Activated CD4-positive, alpha-beta T cell treated with anti-CD3 and anti-CD28 coated beads, Interleukin-2, Interleukin-4, amounts not matched to agents 100 ng/mL and 50 ng/mL, durations not matched to agents 16 hours and 8 hours (primary cell): ENCODE measurements at places on chromosomes 12 and 14.

DNA sequence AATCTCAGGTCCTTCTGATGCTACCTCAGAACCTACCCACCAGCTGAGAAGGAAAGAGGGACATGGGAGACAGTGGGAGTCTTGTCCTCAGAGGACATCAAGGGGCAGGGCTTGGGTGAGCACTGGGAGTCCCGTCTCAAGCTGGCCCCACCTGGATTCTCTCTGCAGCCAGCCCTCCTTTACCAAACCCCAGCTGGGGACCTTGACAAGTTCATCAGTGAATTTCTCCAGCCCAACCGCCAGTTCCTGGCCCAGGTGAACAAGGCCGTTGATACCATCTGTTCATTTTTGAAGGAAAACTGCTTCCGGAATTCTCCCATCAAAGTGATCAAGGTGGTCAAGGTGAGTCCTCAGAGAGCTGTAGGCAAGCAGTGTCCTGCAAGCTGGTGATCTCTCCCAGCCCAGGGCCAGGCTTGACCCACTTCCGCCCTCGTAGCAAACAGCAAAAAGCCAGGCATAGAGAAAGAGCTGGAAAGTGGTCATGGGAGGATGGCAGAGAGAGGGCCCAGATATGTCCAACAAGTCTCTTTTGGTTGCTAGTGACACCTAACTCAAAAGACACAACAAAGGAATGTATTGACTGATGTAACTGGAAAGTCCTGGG is 14.2 kb upstream of the OAS2 start:
- no peak for DNase-seq

GRCh38 chr12:442235-442884 is 17.4 kb upstream of the B4GALNT3 start:
- peak; percentile 38 for DNase-seq

DNA sequence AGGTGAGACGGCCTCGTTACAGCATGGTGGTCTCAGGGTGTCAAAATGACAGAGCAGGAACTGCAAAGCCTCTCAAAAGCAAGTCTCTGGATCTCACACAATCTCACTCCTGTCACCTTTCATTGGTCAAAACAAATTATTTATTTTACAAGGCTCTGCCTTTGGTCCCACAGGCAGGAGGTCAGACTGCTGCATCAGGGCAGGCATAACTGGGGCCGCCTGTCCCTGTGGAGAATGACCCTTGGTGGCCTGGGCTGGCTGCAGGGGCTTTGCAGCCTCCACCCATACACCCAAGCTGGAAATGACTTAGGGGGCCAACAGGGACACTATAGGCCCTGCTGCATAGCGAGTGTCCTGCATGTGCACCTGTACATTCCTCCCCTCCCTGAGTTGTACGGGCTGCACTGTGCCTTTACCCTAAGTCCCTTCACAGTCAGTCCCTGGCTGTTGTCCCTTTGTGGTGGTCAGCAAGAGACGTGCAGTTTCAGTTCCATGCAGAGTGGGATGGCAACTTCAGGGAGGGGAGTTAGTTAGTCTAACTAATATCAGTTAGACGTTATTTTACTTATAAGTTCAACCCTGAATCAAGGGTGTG is 28.1 kb downstream of the PEX5 start:
- DNase-seq = no peak

GRCh38 chr14:94382716-94383596 is 5.4 kb downstream of the SERPINA1 start:
- DNase-seq = no peak

DNA sequence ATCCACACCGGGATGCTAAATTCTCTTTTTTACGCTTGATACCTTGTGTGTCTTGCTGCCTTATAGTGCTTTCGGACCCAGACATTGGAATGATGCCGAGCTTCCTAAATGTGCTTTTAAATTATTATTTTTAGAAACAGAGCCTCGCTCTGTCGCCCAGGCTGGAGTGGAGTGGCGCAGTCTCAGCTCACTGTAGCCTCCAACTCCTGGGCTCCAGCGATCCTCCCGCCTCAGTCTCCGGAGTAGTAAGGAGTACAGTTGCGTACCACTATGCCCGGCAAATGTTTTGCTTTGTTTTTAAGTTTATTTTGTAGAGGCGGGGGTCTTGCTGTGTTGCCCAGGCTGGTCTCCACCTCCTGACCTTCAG is 489 bp upstream of the EML5 start:
- DNase-seq = no peak

GRCh38 chr14:99349721-99350495 is 77.9 kb upstream of the BCL11B start:
- no peak for DNase-seq

DNA sequence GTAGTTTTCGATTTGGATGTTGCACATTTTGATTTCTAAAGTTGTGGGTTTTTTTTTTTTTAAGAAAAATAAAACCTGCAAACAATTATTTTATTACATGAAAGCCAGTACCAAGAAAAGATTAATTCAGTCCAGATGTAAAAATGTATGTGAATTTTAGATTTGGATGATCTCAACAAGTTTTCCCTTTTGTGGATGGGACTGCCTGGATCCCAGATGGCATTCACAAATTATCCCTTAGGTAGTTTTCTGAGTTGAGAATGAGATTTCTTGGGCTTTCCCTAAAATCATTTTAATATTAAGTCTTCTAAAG is 2.8 kb downstream of the FRMD6 start:
- DNase-seq = no peak

- no peak for DNase-seq
These were observed 2.5 kb upstream of the AMIGO2 start for GRCh38 chr12:47082283-47082682.

GRCh38 chr12:13082861-13083260 is 20.6 kb downstream of the GSG1 start:
- DNase-seq = no peak

DNA sequence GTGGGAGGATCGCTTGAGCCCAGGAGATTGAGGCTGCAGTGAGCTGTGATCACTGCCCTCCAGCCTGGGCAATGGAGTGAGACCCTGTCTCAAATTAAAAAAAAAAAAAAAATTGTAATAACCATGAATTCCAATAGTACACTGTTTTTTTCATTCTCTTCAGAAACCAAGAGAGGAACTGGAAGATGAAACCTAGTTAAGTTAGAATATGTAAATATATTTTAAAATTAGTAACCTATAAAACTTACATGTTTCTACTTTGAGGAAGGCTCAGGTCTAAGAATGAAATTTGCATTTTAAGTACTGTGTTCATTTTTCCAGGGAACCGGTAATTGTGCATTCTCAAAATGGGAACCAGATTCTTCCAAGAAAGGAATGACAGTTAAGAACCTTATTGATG is 18.8 kb downstream of the KNTC1 start:
- DNase-seq = no peak

DNA sequence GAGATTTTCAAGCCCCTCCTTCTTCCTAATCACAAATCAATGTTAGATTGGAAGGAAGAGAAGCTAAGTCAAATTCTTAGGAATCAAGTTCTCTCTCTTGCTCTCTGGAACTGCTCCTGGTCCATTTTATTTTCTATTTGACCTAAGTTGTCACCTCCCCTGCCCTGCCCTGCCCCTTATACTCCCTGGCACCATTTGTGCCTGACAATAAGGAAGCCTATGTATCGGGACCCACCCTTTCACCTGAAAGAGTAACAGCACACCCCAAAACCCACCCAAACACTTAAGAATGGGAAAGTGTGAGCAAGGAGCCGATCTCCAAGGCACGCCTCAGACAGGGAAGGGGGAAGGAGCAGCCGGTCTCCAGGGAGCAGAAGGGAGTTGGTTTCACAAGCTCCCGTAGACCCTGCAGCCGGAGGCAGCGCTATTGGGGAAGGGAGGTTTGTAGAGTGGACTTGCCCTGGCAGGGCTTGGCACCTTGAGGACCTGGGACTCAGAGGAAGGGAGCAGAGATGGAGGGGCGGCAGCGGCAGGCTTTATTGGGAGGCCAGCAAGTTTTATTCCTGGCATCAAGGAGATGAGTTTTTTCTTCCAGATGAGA is 1.6 kb downstream of the LRRC74A start:
- no peak for DNase-seq

DNA sequence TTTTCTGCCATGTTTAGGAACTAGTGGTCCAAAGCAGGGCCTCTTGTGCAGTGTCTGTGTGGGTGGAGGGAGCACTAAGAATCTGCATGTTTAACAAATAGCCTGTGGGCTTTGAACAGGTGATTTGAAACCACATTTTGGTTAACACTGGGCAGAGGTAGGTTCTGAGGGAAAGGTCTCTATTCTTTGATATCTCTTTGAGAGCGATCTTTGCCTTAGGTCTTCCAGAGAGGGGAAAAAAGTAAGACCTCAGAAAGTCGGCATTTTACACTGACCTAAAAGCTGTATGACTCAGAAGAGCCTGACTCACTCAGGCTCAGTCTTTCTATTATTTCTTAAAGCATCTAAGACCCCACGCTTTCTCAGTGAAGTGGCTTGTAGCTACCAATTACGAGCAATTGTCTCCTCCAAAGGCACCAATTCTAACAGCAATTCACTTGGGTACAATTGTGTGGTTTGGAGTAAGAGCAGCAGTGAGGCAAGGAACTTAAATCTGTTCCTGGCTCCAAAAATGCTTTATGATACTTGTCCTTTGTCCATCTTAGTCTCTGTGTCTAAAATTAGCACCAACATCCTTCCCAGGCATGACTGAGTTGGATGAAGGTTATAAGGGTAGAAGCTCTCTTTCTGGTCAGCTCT is 8.8 kb downstream of the EIF2B2 start:
- DNase-seq = peak; percentile 17

- DNase-seq = no peak
These were observed 181.5 kb downstream of the CCER1 start for GRCh38 chr12:90773491-90773890.

DNA sequence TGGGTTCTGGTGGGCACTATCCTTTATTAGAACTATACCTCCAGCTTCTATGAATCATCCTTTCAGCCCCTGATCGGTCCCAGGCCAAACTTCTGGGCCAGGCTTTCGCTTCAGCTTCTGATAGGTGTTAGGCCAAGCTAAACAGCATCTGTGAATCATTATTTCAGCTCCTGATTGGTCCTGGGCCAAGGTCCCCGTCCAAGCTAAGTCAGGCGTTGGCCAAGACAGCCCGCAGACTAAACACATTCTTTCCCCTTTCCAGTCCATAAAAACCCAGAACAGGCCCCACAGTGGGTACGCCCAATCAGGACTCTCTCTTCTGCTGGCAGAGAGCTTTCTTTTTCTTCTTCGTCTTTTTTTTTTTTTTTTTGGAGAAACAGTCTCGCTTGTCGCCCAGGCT is 1808.9 kb upstream of the SEL1L start:
- DNase-seq = no peak

DNA sequence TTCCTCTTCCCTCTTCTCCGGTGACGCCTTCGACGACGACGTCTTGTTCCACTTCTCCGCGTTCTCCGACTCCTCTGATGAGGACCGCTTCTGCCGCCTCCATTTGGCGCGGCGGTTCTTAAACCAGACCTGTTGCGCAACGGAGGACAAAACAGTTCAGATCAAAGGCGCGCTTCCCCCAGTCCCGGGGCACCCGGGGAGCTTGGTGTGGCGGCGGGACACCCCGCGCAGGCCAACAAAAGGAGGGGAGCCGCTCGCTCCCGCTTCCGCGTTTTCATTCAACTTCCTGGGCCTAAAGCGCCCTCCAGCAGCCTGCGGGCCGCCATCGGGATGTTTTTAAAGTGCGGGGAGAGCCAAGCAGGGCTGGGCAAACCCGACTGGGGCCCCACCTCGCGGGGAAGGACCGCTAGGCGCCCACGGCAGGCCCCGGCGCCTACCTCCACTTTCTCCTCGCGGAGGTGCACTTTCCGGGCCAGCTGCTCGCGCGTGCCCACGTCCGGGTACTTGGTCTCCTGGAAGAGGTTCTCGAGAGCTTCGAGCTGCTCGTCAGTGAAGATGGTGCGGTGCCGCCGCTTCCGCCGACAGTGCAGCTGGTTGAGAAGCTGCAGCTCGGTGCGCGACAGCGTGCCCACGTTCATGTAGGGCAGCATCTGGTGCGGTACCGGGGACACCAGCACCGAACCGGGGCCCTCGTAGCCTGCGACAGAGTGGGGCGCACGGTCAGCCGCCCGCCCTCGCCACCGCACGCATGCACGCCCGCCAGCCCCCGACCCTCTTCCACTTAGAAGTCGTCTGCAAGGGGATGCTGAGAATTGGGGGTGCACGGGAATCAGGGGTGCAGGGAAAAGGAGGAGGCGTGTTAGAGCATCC is 1.2 kb downstream of the GSC start:
- peak; percentile 24 for DNase-seq

- DNase-seq = no peak
These were observed 24.0 kb downstream of the KITLG start for GRCh38 chr12:88556213-88556774.

- no peak for DNase-seq
These were observed 152.2 kb upstream of the LMNTD1 start for GRCh38 chr12:25705261-25705660.

- no peak for DNase-seq
These were observed 20.1 kb downstream of the DENND5B start for GRCh38 chr12:31570880-31571279.

DNA sequence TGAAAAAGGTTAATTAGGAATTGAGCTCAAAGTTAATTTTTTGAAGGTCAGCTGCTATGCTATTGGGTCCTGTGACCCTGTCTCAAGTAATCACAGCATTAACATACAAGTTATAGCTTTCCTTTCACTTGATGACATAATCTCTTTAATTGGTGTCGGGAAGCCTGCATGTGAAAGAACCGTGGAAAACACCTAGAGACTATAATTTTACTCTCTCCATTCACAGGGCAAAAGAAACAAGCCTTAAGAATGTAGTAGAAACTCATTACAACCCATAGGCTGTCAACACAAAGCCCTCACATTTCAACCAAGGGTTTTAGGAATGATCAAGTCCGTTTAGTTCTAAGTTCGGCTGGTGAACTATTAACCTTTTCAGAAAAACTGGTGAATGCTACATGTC is 104.4 kb downstream of the PPM1A start:
- DNase-seq = no peak

GRCh38 chr12:121209221-121209620 is 708 bp upstream of the P2RX4 start:
- no peak for DNase-seq

DNA sequence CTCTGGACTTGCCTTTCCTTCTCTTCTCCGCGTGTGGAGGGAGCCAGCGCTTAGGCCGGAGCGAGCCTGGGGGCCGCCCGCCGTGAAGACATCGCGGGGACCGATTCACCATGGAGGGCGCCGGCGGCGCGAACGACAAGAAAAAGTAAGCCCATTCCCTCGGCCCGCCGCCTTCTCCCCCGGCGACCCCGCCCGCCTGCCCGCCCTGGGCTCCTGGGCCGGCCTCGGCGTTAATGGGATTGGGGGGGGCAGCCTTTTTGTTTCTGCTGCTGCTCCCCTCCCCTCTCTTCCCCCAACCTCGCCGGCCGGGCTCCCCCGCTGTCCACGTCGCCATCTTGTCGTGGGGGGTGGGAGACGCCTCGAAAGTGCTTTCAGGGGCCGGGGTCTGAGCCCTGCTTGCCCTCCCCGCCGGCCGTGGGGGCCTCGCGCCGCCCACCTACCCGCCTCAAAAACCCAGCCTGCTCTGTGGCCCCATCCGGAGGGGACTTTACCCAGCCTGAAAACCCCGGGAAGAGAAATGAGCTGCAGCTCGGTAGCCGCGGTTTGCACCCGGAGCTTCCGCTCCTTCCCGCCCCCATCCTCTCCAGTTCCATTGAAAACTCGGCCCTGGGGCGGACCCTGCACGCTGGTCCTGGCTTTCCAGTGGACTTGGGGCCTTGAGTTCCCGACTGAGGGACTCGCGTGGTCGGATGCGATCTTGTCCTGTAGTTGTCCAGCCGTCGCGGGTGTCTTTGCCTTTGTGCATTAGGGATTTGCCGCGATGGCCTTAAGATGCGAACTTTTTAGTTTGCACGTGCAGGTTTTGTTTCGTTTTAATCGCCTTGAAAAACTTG is 598 bp downstream of the HIF1A start:
- DNase-seq = peak; percentile 60

GRCh38 chr14:22920697-22921096 is 1.7 kb upstream of the RBM23 start:
- DNase-seq = no peak

- DNase-seq = no peak
These were observed at the start of gene DTX3 for GRCh38 chr12:57604454-57604991. TSS of gene DTX3 (plus strand) at chr12:57604824. CDS start at chr12:57606518, 1,694 bp downstream.
